ENCODE measurements at places on chromosomes 16 and 17.
A peak's percentile ranks its signal among the peaks of the same experiment; 100 is the strongest.

DNA sequence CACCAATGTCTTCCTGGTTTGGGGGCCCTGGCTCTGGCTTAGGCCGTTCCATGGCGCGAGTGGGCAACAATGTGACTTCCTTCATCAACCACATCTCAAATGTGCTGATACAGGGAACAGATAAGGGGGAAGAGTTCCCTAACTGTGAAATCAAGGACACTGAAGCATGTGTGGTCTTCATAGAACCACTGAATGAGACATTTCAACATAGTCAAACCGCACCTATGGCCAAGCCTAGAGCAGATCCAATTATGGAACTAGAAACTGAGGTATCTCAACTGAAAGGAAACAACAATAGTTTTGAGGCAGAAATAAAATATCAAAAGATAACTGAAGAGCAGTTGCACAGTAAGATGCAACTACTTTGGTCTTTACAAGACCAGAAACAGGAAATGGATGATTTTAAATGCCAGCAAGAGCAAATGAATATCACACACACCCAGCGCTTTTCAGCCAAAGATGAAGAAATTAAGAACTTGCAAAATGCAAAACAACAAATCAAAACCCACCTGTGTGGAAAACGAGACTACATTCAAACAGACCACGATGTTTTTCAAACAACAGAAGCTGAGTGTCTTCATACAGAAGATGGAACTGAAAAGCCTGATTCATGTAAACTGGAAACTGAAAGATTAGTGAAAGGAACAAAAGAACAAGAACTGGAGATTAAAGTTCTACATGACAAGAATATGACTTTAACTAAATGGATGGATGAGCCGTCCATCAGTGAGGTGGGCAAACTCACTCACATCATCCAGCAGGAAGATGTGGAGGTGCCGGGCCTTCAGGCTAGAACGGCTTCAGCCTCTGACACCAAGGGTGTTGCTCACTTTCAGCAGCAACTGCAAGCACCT is 18.1 kb upstream of the LCMT1 start:
- DNase-seq = no peak

DNA sequence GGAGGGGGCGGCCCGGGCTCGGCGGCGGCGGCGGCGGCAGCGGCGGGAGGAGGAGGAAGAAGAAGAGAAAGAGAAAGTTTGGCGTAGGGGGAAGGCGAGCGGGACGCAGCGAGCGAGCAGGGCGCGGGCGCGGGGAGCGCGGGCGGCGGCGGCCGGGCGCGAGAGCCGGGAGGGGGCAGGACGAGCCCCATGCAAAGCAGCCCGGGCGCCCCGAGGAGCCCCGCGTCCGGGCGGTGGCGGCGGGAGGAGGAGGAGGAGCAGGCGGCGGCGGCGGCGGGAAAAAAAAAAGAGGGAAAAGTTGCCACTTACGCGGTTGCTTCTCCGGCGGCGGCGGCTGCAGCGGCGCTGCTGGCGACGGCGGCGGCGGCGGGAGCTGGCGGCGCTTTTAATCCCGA is 10.3 kb upstream of the ZFHX3 start:
- DNase-seq = no peak

DNA sequence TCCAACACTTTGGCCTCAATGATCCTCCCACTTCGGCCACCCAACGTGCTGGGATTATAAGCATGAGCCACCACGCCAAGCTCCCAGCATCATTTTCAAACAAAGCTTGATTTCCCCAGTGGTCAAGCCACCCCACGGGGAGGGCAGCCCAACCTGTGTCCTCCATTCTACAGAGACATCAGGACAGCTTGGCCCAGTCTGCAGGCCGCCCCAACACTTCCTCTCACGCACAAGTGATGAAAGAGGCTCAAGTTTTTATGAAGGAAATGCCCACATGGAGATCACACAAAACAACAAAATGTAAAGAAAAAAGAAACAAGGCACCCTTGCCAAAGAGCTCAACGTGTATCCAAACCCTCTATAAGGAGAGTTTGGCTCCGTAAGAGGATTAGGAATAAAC is 112.4 kb downstream of the XYLT1 start:
- DNase-seq = no peak

DNA sequence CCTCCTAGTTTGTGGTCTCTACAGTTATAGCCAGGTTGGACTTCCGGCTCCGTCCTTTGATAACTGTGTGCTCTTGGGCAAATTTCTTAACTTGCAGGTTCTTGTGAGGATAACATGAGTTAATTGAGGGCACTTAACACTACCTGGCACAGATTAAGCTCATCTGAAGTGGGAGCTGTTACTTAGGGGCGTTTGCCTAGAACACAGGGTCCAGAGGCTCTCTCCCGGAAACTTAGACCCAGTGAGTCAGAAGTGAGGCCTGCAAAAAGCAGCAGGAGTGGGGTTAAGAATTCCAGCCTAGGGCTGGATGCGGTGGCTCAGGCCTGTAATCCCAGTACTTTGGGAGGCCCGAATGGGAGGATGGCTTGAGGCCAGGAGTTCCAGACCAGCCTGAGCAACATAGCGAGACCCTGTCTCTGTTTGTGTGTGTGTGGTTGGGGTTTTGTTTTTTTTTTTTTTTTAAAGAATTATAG is 1.4 kb downstream of the MVP start:
- DNase-seq = peak; percentile 52

DNA sequence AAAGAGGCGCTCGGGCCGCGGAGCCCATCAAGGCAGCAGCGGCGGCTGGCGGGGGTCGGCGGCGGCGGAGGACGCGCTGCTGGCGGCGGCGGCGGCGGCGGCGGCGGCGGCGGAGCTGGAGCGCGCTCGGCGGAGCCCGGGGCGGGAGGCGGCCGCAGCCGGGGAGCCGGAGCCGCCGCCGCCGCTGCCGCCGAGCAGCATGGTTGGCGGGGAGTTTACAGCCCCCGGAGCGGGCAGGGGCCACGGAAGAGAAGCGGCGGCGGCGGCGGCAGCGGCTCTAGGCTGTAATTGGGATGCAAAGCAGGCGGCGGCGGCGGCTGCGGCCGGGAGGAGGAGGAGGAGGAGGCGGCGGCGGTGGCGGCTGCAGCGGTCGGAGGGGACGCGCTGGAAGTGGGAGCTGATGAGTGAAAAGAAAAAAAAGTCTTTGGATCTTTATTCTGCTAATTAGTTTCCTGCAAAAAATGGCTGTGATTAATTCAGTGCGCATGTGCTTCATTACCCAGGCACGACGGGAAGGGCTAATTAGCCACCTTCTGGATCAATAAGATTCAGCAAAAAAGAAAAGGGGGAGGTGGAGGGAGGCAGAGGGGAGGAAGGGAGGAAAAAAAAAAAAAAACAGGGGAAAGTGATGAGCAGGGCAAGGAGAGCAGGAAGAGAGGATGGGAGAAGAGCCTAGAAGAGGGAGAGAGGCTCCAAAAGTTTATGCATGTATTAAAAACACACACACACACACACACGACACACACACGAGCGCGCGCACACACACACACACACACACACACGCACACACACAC is 10.9 kb upstream of the ZFHX3 start:
- DNase-seq = no peak

GRCh38 chr17:72152387-72152929 is 31.6 kb downstream of the SOX9 start:
- DNase-seq = no peak

DNA sequence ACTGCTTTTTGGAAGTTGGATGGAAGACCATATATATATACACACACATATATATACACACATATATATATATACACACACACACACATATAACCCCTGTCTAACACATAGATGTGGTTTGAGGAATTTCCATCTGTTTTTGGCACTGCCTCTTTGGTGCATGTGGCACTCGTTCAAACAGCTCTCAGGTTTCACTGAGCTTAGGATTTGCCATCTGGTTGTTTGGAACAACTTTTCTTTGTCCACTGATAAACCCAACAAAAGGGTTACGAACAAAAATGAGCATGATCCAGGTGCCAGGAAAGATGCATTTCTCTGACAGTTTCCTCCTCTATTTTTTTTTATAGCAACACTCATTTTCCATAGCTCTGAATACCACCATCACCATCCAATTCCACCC is 14.6 kb upstream of the KCNJ16 start:
- no peak for DNase-seq

GRCh38 chr17:9648521-9649110 is 3.3 kb downstream of the USP43 start:
- no peak for DNase-seq

DNA sequence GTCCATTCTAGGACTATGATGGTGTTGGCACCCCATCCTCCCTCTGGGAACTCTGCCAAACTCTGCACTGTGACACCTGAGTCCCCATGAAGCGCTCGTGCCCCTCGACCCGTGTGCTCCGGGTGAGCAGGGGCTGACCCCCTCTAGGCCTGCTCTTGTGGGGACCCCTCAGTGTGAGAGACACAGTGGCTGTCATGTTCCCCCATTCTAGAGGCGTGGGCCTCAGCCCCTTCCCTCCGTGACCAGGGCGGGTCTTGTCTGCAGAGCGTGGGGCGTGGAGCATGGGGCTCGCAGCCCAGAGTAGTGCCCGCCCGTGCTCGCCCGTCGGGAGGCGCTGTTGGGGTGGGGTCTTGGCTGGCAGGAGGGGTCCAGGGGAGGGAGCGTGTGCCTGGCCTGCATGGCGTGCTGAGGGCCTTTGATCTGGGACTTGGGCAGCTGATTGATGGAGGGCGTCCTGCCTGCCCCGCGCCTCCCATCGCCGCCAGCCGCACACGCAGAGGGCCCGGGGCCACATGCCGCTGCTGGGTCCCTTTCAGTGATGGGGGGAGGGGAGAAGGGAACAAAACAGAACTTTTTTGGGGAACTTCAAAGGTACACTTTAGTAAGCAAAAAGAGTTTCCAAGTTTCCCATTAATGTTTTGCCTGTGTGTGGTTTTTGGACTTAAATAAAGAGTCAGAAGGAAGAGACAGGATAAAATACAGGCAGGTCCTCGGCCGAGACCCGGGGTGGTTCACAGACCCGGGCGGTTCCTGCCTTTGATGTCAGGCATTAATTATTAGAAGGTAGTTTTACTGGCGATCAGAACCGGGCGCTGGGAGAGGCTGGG is 22.5 kb downstream of the CENPX start:
- DNase-seq = no peak

DNA sequence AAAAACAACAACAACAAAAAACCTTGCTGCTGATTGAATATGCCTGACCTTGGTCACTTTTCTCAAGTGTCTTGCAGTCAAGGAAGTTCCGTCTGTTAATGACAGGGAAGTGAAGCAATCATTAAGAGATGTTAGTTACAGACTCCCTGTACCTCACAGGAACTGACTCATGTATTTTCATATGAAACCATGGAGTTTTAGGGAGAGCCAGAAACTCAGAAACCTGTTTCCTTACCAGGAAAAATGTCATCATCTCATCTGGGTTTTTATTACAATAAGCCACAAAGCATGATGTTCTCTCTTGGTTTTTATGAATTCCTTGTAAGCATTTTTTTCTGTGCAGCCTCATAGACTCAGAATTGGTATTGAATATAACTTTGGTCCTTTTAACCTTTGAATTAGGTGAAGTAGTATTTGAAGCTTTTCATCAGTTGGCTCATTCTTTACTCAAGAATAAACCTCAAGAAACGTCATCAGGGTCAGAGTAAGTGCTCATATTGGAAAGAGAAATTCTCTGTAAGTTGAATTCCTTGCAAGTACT is 10.3 kb downstream of the LYRM1 start:
- peak; percentile 86 for DNase-seq

DNA sequence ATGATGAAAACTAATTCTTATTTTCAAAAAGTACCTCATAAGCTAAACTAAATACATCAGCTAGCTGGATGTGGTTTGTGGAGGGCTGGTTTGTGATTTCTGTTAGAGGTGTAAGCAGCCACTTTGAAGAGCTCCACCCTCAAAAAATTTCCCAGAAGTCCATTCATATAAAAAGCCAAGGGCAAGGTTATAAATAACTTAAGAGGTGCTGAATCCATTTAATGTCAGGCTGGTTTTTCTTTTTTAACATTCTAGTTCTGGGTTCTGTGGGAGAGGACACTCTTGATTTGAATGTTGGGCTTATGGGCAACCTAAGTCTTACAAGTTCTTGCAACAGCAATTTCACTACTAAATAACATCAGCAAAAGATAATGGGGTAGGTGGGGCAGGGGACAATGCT is 3.4 kb upstream of the WIPI1 start:
- no peak for DNase-seq

DNA sequence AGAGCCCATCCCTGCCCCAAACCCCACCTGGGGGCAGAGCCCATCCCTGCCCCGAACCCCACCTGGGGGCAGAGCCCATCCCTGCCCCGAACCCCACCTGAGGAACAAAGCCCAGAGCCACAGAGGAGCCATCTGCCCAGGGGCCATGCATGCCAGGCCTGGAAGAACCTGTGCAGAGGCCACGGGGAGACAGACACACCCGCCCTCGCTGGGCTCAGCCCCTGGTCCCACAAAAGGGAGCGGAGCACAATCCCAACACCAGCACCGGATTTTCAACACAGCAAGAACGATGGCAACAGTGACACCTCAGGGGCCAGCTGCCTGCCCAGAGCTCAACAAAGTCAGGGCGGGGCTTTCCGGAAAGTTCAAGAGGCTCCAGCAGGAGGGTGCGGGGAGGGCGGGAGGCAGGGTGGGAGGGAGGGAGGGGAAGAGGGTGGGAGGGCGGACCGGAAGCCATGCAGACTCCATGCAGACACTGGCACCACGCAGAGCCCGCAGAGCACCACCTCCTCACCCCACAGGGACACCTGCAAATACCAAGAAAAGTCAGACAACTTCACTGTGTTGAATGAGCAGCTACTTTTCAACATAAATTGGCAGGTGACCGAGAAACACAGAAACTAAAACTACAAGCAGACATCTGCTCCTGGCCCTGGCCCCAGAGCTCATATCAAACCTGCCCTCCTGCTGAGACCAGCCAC is 27.9 kb upstream of the C16orf95 start:
- DNase-seq = no peak

DNA sequence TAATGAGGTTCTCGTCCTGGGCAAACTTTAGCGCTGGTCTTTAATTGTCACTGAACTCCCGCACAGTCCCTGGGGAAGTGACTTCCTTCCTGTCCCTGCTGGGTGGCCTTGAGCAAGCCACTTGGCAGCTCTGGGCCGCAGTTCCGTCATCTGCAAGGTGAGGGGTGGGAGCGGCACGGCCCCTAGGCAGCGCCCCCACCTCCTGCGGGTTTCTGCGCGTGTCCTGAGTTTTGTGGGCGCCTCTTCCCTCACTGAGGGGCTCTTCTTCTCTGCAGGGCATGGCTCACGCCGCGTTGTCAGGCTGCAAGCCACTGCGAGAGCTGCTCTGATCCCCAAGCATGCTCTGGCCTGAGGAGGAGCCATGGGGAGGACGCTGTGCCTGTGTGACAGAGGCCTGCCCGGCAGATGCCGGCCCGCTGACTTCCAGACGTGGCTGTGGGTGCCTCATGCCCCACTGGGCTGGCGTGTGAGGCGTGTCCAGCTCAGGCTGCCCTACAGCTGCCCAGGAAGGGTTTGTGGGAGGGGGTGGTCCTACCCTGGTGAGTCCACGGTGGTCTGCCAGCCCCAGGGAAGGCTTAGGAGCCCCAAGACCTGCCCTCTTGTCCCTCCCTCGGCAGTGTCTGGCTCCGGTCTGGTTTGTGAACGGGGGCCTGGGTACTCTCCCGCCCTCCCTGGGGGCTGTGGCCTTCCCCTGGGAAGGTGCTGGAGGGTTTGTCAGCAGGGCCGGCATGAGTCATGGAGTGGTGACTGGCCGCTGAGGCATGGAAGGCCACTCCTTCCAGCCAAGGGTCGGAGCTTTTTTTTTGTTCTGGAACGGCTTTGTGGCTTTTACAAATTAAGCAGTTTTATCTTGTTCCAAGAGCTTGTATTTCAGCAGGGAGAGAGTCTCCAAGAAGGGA is 182.0 kb downstream of the SEC14L1 start:
- peak; percentile 92 for DNase-seq
